ENCODE measurements at places on chromosomes 13 and 19. TPM values are rescaled to one million over a fixed set of nuclear protein-coding genes. Genes with fewer than 3 reads are reported as not detected.

The CCDC61 gene
- 33.5 TPM for total RNA-seq

The TUBA3C gene
- not detected for total RNA-seq

The LILRA1 gene
- not detected for total RNA-seq

DNA sequence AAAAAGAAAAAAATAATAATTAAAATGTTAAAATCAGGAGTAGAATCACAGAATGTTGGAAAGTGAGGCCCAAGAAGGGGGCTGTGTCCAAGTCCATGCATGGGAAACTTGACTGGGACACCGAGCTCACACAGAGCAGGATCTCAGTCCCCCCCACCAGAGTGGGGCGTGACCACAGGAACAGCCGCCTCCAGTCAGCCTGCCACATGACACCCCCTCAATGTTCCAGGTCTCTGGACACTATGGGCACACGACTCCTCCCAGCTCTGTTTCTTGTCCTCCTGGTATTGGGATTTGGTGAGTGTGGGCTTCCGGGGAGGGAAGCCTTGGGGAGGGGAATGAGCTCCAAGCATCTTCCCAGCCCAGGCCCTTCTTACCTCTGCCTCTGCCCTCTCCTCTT lies 2.4 kb downstream of the APOC2 start:
- DNase-seq = no peak

- DNase-seq = no peak
Measured at GRCh38 chr19:16233836-16234551, 36.3 kb downstream of the AP1M1 start.

DNA sequence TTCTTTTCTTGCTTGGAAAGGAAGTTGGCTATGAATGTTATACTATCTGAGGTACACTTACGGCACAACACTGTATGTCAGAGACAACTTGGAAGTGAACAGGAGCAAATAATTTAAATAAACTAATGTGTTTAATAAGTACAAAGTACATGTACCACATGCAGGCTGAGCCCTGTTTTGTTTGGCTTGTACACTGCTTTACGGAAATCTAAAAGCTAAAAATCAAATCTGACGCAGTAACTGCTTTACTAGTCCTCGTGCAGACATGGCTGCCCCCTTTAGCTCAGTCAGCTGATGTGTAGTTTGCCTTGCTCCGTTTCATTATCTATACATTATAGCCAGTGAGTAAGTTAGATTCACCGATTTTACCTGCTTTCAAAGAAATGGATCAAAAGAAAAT lies 36.5 kb downstream of the TDRD3 start:
- DNase-seq = no peak

- DNase-seq = no peak
Measured at GRCh38 chr13:113224486-113224885, 15.1 kb downstream of the CUL4A start.

- DNase-seq = no peak
Measured at GRCh38 chr13:50378509-50379044, 363.3 kb downstream of the KCNRG start.

GRCh38 chr19:28505134-28505533 lies 707.8 kb downstream of the UQCRFS1 start:
- DNase-seq = no peak

The WDR87 gene
- total RNA-seq = not detected

The SIGLEC10 gene
- total RNA-seq = not detected

The WDR62 gene
- 5.5 TPM for total RNA-seq

DNA sequence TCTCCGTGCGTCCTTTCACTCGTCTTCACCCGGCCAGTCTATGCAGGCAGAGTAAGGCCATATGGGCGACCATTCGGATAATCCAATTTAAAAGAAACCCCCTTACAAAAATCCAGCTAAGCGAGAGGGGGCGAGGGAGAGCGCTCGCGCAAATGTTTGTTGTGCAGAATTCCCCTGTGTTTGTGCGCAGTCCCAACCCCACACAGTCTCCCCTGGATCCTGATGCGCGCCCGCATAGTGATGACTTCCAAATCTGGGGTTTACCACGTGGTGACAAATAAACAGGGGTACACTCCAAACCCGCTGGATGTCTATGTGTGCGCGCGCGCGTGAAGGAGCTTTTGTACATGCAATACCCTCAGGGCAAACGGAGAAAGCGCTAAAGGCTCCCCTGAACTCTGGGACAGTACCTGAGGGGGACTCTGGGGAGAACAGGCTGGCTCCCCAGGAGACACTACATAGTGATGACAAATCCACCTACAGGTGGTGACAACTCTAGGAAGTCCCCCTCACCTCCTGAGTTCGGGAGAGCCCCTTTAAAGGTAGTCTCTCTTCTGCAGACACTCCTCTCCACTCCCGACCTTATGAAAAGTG lies 8.5 kb downstream of the SOX21 start:
- DNase-seq = no peak

GRCh38 chr13:113759525-113760137 lies 605 bp downstream of the TMEM255B start:
- no peak for DNase-seq

DNA sequence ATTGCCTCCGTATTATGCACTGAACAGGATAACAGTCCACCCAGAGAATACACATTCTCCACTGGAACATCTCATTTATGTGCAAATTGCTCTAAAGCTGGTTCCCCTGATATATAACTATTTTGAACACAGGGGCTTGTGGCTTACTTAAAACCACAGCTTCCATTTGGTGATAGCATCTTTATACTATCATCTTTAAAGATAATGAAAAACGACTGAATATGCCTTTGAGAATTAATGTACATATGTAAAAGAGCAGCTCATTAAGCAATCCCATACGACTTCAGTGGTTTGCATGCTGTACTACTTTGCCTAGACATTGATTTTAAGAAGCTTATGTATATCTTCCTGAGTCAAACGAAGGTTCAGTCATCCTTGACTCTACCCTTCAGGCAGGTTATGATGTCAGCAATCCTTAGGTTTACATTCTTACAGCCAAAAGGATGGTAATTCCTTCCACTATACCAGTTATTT lies 40.8 kb downstream of the BRD4 start:
- no peak for DNase-seq

GRCh38 chr13:33512880-33513554 lies 227.5 kb upstream of the STARD13 start:
- DNase-seq = no peak

- DNase-seq = no peak
Measured at GRCh38 chr13:25295701-25296100, 5.7 kb upstream of the NUP58 start.

- DNase-seq = no peak
Measured at GRCh38 chr13:59301174-59301567, 862.6 kb downstream of the DIAPH3 start.

DNA sequence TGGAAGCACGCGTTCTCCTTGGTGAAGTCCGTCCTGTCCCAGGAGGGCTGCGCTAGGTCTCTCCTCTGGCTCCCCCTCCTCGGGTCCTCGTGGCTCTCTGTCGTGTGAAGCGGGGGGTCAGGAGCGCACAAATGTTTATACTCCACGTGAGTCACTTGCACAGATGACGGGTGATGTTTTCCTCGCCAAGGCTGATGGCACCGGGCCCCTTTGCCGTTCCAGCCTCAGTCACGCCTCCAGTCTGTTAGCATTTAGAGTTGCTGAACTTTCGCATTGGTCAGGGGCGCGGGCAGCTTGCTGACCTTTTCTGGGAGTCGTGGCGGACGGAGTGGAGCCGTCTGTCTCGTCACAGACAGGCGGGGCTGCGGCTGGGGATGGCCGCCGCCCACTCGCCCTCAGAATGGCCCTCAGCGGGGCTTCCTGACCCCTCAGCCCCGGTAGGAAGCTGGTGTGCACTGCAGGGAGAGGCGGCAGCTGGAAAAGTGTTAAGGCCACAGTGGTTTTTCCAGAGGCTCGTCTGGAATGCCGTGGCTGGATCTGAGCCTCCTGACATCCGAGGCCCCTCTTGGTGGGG lies 13.7 kb downstream of the KLHL26 start:
- no peak for DNase-seq

- no peak for DNase-seq
Measured at GRCh38 chr13:46015366-46015765, 37.2 kb downstream of the ZC3H13 start.

The ZNF333 gene
- 32.9 TPM for total RNA-seq

DNA sequence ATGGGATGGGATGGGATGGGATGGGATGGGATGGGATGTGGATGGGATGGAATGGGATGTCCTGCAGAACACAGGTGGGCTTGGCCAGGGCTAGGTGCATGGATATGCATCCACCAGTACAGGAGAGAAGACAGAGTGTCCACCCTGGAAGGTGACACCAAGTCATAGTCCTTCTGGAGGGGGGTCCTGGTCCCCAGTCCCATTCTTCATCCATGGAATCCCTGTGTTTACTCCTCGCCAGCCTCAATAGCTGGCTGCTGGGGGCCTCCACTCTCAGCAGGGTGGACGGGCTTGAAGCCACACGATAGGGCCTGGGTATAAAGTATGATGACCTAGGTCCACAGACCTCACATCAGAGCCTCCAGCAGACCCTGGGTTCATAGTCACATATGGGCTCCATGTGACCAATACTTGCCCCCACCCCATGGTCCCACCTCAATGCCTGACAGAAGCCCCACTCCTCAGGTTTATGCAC lies 40.1 kb downstream of the RFX2 start:
- no peak for DNase-seq

GRCh38 chr19:4985551-4985991 lies 16.7 kb downstream of the KDM4B start:
- DNase-seq = no peak

DNA sequence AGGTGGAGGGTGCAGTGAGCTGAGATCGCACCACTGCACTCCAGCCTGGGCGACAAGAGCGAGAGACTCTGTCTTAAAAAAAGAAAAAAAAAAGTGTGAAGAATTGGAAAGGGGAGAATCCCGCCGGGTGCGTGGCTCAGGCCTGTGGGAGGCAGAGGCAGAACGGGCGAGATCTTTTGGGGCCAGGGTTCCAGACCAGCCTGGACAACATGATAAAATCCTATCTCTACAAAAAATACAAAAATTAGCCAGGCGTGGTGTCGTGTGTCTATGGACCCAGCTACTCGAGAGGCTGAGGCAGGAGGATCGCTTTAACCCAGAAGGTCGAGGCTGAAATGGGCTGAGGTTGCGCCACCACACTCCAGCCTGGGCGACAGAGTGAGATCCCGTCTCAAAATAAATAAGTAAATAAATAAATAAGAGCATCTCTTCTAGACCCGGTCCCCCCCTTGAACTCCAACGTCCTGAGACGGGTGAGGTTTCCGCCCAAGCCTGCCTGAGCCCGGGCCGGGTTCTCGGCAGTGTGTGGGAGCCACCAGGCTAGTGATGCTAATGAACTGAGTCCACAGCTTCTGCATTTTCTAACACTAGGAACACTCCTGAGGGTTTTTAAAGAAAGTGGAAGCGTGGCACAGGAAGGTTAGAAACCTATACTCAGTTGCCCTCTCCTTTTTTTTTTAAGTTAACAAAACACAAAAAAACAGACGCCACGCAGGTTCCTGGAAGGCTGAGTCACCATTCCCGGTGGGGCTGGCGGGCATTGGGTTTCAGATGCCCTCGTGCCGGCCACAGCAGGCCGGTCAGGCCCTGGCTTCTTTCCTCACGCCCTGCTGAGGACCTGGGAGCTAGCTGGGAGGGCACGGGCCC lies 22.0 kb downstream of the GPX4 start:
- DNase-seq = no peak

The TNFSF9 gene
- 6.9 TPM for total RNA-seq

The USP12 gene
- total RNA-seq = 24.9 TPM

DNA sequence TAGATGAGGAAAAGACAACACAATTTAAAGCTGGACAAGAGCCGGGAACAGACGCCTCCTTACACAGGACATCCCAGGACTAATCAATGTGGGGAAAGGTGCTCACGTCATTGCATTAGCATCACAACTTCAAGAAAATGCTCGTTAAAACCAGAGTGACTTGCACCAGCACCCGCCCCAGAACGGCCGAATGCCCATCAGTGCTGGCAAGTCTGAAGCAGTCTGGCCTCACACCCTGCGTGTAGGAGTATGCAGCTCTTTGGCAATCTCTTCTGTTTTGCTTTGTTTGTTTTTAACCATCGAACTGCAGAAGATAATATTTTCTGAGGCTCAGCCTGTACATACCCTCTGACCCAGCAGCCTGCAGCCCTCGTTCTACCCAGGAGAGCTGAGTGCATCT lies 44.8 kb upstream of the LDLR start:
- no peak for DNase-seq

The FGF21 gene
- total RNA-seq = not detected

GRCh38 chr13:112761701-112762689 lies 72.2 kb downstream of the ATP11A start:
- no peak for DNase-seq

The WTIP gene
- total RNA-seq = 0.17 TPM

DNA sequence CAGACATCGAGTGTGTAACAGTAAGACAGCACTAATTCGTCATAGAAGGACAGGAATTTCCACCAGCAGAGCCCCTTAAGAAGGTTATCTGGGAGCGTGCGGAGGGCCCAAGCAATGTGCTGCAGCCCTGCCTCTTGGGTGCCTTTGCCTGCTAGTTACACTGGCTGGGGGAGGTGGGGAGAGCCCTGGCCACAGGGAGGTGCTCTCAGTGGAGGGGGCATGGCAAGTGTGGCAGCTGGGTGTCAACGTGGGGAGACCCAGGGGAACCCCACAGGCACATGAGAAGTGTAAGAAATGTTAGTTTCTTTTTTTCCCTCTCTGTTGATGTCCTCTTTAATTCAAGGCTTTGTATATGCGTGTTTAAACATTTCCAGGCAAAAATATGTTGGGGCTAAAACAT lies 50.9 kb upstream of the TMTC4 start:
- DNase-seq = no peak

The LGALS7B gene
- not detected for total RNA-seq

DNA sequence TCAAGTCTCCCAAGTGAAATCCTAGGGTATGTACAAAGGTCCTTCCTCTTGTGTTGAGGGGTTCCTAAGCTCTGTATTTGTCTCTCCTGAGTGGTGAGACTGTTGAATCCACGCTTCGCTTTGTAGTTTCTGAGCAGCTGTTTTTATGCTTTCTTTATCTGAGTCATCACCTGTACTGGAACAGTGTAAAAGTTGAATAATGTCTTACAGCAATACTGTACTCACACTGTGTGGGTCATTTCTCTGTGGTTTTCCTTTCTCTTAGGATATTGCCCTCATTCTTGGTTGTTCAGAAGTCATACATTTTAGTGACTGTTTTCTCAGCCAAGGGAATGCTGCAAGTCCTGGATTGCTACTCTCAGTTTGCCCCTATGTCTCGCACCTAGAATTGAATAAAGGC lies 1596.6 kb downstream of the SLITRK5 start:
- DNase-seq = no peak

DNA sequence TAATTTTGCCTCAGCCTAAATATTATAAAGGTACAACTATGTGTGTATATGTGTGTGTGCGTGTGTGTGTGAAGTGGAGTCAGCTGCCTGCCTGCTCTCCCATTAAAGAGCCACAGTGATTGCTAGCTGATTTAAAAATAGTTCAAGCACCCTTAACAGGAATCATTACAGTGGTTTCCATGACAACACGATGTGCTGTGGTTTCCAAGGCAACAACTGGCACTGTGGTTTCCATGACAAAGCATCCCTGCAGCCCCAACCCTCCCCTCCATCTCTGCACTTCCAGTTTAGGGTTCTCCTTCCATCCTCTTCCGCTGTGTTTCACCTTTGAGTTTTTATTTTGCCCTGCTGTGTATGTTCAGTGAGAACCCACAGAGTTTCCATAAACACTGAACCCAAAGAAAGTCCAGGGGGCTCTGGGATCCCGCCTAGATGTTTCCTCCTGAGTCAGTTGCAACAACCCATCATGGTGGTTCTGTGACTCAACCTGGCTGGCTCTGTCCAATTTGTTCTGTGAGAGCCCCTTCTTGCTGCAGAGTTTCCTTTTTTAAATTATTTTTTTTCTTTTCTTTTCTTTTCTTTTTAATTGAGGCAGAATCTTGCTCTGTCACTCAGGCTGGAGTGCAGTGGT lies 7.1 kb upstream of the PNMA8A start:
- no peak for DNase-seq

The TMC4 gene
- not detected for total RNA-seq
